ENCODE measurements at places on chromosomes 5 and 9.

DNA sequence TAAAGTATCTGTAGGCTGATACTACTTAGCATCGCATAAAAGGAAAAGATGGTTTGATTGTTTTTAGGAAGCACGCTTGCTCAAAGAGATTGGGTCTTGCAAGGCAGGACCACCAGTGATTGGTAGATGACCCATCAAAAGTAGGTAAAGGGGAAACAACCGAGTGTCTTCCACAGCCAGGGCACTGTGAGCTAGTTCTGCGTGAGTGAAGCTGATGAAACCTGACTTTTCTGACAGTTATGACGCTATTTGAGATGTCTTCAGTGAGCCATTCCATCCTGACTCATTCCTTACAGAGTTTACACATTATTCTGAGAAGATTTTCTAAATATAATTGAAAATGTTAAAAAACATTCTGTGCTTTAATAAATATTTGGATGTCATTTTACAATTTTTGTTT, 49.7 kb downstream of the BASP1 start:
- DNase-seq = no peak

DNA sequence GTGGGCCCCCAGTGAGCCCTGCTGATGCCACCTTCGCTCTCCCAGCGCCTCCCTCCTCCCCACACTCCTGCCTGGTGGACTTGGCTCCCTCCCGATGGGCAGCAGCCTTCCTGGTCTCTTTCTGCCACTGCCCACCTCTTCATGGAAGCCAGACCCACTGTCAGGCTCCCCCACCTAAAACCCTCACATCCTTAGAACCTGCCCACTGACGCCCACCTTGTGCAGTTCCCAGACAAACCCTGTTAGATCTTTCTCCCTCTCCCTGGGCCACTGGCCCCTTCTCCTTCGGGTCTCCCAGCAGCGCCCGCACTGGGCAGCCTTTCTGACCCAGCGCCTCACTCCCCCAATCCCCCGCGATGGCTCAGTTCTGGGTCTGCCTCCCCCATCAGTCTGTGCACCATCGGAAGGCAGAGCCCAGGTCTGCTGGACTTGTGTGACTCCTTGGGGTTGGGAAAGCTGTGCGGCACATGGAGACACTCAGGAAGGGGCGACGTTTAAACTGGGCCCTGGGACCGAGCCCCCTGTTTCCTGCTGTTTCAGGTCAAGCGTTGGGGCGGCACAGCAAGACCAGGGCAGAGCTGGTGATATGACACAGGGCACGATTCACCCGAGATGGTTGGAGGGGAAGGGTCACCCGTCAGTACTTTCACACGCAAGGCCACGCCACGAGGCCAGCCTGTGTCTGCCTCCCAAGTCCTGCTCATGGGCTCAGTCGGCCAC, 17.4 kb downstream of the MYMK start:
- DNase-seq = no peak

GRCh38 chr5:131389096-131389868, 125.4 kb downstream of the CDC42SE2 start:
- no peak for DNase-seq

DNA sequence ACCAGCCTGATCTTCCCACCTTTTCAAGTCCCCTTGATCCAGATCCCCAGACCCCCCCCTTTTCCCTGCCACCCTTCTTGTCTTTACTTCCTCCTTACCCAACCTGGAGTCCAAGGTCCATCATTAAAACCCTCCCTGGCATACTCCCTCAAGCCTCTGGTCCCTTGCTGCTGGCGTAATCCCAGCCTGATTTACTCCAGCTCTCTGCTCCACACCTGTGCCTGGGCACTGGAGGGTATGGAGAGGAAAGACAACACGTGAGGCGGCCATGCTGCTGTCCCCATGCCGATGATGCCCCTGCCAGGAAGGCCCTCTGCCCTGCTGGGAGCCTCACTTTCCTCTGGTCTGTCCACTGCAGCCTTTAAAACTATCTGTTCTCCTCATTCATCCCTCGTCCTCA, 5.1 kb downstream of the B4GALT7 start:
- no peak for DNase-seq

DNA sequence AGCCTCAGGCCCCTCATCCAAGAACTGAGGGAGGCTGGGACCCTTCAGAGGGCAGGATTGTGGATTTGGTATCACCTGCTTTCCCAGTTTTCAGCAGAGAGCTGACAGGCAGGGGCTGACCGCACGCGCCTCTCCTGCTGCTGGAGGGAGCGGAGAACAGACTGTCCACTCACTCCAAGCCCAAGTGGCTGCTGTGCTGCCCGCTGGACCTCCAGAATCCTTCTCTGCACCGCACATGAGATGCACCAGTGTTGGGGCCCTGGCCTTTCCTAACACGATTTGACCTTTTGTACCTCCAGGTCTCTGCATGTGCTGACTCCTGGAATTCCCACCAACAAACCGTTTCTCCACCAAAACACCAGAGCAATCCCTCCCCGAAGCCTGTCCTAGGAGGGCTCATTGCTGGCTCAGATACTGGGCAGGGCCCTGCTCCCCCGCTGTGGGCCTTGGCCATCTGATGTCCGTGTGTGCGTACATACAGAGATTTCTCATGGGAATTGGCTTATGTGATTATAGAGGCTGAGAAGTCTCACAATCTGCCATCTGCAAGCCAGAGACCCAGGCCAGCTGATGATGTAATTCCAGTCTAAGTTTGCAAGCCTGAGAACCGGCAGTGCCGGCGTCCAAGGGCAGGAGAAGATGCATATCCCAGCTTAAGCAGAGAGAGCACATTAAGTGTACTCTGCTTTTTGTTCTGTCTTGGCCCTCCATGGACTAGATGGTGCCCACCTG, 141.7 kb downstream of the GADD45G start:
- no peak for DNase-seq

DNA sequence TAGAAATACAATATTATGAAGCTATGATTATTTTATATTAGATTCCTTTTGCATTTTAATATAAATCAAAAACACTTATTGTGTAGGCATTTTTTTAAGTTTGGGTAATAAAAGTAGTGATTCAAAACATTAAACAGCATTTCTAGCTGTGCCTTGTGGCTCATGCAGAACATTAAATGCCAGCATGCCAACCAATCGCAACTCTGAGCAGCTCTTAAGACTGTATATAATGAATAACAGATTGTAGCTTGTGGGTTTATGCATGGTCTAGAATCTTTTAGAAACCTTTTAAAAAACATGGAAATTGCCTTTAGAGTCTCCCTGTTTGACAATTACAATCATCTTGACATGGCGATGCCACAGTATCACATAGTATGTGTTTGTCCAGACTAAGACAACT, 903.8 kb downstream of the EFNA5 start:
- DNase-seq = no peak
